ENCODE measurements at places on chromosomes 16 and 17.
A peak's percentile ranks its signal among the peaks of the same experiment; 100 is the strongest.

- DNase-seq, result no peak
Observed at GRCh38 chr16:84183572-84183875, 3.3 kb downstream of the TAF1C start.

- no peak for DNase-seq
Observed at GRCh38 chr16:801584-802363, 1.2 kb upstream of the GNG13 start.

DNA sequence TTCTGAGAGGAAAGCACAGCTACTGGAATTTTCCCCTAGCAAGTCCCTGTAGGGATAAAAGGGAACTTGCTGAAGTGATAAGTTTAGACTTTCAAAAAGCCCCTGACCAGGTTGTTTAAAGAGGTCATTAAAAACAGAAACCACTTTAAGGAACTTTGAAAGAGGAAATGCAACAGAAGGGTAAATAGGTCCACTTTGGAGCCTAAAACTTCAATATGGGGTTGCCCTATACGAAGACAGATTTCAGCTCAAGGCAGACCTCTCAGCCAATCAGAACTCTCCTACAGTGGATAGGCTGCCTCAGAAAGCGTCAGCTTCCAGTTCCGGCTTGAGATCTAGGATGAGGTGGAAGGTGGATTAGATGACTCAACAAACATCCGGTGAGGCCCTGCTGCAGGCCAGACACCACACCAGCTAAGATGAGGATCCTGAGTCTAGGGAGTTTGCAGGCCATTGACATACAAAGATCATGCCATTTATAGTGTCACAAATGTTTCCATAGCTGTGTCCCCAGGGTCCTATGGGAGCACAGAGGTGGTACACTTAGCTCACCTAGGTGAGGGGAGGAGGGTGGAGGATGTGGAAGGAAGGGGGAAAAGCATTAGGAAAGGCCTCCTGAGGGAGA, 7.9 kb upstream of the MFSD6L start:
- DNase-seq, result peak; percentile 33

DNA sequence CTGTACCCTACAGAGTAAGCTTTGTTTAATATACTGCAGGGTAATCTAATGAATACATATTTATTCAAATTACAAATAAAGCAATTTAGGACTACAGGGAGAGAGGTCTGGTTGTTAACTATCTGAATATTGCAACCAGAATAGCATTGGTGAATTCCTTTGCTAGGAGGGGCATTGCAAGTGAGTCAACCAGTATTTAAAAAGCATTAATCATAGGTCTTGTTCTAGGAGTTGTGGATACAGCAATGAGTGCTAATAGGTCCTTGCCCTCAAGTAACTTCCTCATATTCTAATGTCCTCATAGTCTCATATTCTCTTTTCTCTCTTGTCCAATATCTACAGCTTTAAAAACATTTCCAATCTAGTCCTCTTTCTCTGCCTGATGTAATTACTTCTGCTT, 531.4 kb downstream of the CDH11 start:
- no peak for DNase-seq
